Cortex of kidney (tissue), 1 donor: ENCODE measurements at places on chromosomes 6 and 20.

DNA sequence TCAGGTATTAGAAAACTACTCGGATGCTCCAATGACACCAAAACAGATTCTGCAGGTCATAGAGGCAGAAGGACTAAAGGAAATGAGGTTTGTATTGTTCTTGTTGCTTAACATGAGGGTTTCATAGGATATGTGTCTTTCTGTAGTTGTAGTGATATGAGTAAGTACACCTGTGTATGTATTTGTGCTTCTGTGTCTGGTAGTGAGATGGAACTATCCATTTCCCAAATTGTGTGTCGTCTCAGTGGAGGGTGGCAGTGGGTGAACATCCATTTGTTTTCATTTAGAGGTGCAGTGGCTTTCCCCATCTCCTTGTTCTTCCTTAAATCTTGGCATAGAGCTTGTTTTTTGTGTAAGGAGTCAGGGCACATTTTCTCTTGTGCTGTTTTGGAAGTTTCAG is 8.2 kb downstream of the ASXL1 start:
- DNase-seq: no peak

- DNase-seq: no peak
Observed at GRCh38 chr6:66662721-66663507, 955.9 kb upstream of the EYS start.

DNA sequence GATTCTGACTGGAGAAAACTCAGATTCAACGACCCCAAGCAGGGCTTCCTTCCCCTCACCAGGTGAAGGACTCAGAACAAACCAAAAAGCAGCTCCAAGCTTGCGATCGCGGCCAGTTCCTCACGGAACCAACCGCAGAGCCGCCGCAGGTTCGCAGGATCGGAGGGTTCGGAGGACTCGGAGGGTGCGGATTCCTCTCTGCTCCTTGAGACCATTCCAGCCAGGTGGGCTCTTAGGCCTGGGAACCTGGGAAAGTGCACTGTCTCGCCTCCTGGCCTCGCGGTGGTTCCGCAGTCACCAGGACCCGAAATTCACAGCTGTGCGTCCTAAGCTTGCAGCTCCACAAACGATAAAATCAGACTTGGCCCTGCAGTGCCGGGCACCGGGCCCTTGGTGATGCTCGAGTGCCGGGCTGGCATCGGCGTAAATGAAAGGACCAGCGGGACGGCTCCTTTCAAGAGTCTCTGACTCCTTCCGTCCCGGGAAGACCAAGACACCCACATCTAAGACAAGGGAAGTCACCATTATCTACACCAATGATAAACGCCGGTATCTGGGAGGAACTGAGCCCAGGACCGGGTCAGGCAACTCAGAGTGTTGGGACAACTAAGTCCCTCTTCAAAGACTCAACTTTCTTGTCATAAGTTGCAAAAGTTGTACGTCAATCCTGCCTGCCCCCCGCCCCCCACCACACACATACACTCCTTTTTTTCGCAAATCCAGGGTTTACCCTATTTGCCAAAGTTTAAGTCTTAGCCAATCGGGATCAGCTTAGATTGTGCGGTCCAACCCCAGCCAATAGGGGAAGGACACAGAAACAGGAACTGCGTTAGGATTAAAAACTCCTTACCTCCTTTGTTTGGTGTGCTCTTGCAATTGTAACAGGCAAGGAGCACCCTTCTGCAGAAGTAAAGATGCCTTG is 69.8 kb upstream of the PRSS16 start:
- DNase-seq: no peak

GRCh38 chr6:72925136-72925535 is 300.2 kb downstream of the KHDC1L start:
- no peak for DNase-seq

DNA sequence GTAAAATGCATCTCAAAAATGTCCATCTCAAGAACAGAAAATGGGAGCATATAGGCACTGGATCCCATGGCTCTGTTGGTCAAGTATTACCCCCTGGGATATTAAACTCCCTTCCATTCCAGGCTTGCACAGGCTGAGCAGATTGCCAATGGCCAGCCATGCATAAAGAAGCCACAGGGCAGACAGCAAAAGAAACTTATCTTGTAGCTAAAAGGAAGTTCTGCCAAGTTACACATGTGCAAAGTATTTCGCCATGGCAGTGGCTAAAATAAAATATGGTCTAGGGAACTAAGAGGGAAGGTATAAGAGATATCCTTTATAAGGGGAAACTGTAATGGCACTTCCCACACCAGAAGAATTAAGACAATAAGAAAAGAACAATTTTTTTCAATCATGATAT is 415.6 kb upstream of the BTBD3 start:
- DNase-seq: no peak
